ENCODE measurements at places on chromosomes 2 and 18.

GRCh38 chr2:191198271-191198670, 46.9 kb upstream of the MYO1B start:
- no peak for DNase-seq

GRCh38 chr2:166417669-166418068, 41.9 kb upstream of the SCN9A start:
- DNase-seq: no peak

- no peak for DNase-seq
Measured at GRCh38 chr2:134745023-134745422, 26.2 kb upstream of the TMEM163 start.

- no peak for DNase-seq
Measured at GRCh38 chr18:56268952-56269351, 369.4 kb downstream of the TXNL1 start.

DNA sequence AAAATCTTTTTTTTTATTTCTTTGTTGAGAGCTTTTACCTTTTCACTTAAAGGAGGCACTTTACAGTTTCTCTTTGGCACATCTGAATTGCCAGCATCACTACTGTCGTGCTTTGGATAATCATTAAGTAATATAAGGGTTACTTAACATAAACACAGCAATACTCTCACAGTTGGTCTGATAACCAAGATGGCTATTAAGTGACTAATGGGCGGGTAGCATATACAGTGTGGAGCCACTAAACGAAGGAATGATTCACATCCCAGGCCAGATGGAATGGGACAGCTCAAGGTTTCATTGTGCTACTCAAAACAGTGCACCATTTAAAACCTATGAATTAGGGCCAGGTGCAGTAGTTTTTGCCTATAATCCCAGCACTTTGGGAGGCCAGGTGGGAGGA, 28.1 kb downstream of the USP37 start:
- DNase-seq: no peak
